Activated CD4-positive, alpha-beta memory T cell treated with anti-CD3 and anti-CD28 coated beads, Interleukin-2, amount 10 ng/mL, durations not matched to agents 7 days and 5 days (primary cell): ENCODE measurements at places on chromosomes 5 and 9. TPM values are rescaled to one million over a fixed set of nuclear protein-coding genes. Genes with fewer than 3 reads are reported as not detected.

NFIB gene
- not detected for total RNA-seq

GRCh38 chr9:132753593-132753880 lies 83.3 kb downstream of the GTF3C4 start:
- peaks cover 13% of the 10 kb centered on the region for H3K27me3 ChIP-seq
- no peak for DNase-seq
- H3K36me3 ChIP-seq, result no peaks in the 10 kb centered on the region

DNA sequence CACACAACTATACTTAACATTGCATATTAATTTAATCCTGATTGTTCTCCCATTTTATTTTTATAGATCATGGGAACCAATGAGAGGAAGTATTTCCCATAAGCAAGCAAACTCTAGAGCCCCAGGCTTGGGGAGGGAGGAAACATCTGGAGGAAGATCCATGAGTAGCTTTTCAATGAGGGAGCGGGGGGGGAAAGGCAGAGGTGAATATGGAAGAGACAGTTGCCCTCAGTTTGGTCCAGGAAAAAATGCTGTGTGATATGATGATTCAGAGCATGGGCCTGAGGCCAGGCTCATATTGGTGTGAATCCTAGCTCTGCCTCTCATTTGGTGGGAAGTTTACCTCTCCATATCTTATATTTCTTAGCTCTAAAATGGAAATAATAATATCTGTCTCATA lies 42.2 kb upstream of the ALDOB start:
- H3K27ac ChIP-seq, result no peak overlapping the region
- H3K4me1 ChIP-seq, result no peaks in the 10 kb centered on the region
- H3K36me3 ChIP-seq, result no peaks in the 10 kb centered on the region
- DNase-seq, result no peak
- peaks cover 21% of the 10 kb centered on the region for H3K27me3 ChIP-seq
- no peak overlapping the region for H3K4me3 ChIP-seq

- no peaks in the 10 kb centered on the region for H3K36me3 ChIP-seq
- H3K27me3 ChIP-seq, result no peaks in the 10 kb centered on the region
- no peak for DNase-seq
- no peak overlapping the region for H3K4me3 ChIP-seq
Measured at GRCh38 chr5:13350767-13351166, 593.7 kb downstream of the DNAH5 start.

GRCh38 chr5:45279109-45279508 lies 417.1 kb downstream of the HCN1 start:
- H3K36me3 ChIP-seq, result no peaks in the 10 kb centered on the region
- H3K4me1 ChIP-seq, result no peaks in the 10 kb centered on the region
- H3K27ac ChIP-seq, result no peak overlapping the region
- H3K27me3 ChIP-seq, result no peaks in the 10 kb centered on the region
- DNase-seq, result no peak
- H3K4me3 ChIP-seq, result no peak overlapping the region

FOXI1 gene
- not detected for total RNA-seq

GRCh38 chr5:156912869-156913268 lies 50.2 kb downstream of the TIMD4 start:
- no peak overlapping the region for H3K4me3 ChIP-seq
- peaks cover 41% of the 10 kb centered on the region for H3K36me3 ChIP-seq
- peaks cover 33% of the 10 kb centered on the region for H3K4me1 ChIP-seq
- H3K27me3 ChIP-seq, result no peaks in the 10 kb centered on the region
- peak overlapping the region; percentile 97 for H3K27ac ChIP-seq
